ENCODE measurements at places on chromosomes 7 and 10.
A peak's percentile ranks its signal among the peaks of the same experiment; 100 is the strongest.

- DNase-seq = no peak
These were observed 10.7 kb downstream of the BRAT1 start for GRCh38 chr7:2544541-2545188.

GRCh38 chr10:12027539-12027938, 15.1 kb downstream of the UPF2 start:
- no peak for DNase-seq

- no peak for DNase-seq
These were observed 215.6 kb downstream of the DOCK4 start for GRCh38 chr7:111990643-111991042.

DNA sequence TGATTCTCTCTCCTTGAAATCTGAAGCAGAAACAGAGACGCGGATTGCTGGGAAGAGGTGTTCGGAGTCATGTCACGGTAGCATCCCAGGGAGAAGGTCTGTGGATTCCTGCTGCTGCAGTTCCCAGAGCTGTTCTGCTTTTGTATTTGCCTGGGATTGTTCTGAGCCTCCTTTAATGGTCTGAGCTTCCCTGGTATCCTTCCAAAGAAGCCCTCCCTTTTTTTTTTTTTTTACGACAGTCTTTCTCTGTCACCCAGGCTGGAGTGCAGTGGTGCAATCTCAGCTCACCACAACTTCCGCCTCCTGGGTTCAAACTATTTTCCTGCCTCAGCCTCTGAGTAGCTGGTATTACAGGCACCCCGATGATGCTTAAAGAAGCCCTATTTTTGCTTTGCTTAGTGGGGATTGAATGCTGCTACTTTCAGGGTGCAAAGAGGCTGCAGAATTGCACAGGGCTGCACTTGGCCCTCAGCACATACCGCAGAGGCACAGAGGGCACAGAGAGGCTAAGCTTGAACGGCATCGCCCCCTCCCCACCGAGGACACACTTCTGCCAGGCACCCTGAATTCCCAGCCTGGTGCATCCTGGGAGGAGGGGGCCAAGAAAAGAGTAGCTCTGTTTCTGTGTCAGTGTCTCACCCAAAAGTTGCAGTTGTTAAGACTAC, 208.6 kb upstream of the GALNT17 start:
- DNase-seq = no peak

DNA sequence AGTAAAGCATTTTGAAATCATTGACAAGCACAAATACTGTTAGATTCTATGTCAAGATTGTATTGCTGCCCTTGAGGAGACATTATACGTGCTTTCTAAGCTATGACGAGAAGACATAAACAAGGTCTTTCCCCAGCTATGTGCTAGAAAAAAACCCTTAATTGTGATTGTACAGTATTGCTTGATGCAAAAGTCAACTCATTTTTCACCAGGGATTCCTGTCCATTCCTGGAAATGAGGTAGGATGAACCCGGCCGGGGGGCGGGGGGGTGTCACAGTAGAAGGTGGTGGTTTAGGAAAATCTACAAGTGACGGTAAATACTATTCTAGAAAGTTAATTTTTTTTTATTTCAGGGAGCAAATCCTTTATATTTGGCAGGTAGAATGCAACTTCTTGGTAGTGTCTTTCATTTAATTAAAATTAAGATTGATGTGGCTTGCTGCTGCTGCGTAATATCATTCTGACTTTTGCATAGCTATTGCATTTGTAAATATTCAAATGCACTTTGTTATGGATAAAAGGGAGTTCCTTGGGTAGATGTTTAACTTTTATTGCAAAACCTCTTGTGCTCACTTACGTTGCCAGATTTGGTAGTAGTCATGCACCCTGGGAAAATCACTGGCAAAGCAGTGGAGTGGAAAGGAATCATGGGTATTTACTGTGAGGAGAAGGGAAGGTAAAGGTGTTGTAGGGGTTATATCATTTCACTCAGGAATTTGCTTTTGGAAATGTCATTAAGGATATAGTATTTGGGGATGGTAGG, 164.4 kb upstream of the PRPS1L1 start:
- no peak for DNase-seq

DNA sequence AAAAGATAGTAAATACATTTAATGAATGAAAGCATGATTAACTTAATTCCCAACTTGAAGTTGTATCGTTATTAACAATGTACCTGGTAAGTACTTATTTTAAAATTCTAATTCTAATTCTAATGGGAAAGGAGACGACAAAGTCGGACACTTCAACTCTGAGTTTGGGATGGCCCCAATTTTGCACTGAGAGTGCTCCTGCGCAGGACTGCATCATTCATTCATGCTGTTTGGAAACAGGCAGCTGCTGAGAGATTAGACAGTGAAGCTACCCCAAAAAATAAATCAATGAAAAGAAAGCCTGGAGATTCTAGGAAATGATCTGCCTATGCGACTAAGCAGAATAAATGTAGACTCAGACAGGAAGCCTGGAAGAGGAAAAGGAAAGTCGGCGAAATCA, 141.7 kb upstream of the VKORC1L1 start:
- no peak for DNase-seq

DNA sequence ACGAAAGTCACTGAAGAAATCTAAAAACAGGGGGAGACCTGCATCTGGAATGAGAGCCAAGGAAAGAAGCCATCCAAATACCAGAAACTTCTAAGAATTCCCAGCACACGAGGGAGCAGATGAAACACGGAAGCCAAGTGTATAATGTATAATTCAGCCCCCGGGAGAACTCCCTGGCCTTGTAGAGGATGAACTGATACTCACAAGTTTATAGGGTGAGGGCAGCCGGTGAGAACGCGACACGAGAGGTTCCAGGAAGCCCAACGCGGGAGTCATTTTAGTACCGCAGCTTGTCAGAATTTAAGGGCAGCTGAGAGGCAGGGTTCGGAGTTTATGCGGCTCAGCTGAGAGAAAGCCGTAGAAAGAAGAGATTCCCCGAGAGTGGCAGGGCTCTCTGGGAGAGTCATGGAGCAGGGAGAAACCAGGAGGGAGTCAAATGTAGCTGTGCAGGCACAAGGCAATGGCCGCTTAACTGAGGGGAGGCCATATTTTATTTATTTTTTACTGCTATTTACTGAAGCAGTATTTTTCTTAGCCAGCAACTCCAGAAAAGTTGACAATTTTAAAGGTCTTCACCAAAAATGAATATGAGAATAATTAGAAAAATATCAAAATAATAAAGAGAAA, 164.0 kb downstream of the NPSR1 start:
- DNase-seq = no peak

- DNase-seq = no peak
These were observed 152.7 kb upstream of the SHH start for GRCh38 chr7:155965010-155965409.

GRCh38 chr10:6014241-6014761, 37.0 kb upstream of the IL15RA start:
- DNase-seq = peak; percentile 59

- DNase-seq = no peak
These were observed 4.2 kb downstream of the VSTM2A start for GRCh38 chr7:54546081-54546985.

DNA sequence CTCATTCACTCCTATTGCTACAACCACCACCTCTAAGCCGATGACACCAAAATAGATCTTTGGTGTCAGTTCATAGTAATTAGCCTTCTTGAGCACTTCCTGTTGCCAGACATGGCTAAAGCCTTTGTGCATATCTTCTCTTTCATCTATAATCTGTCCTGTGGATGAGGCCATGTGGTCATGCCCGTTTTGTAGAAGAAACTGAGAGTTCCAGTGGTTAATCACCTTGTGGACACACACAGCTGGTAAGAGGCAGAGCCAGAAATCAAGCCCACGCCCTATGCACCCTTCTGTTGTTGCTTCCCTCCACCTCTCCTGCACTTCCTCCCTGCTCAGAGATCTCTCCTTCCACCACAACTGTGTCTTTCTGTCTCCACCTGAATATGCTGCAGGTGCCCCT, 285.1 kb upstream of the PFKP start:
- DNase-seq = no peak

- DNase-seq = no peak
These were observed 2.4 kb downstream of the TLL2 start for GRCh38 chr10:96511044-96511945.

GRCh38 chr7:98685541-98685940, 68.5 kb downstream of the NPTX2 start:
- DNase-seq = no peak

DNA sequence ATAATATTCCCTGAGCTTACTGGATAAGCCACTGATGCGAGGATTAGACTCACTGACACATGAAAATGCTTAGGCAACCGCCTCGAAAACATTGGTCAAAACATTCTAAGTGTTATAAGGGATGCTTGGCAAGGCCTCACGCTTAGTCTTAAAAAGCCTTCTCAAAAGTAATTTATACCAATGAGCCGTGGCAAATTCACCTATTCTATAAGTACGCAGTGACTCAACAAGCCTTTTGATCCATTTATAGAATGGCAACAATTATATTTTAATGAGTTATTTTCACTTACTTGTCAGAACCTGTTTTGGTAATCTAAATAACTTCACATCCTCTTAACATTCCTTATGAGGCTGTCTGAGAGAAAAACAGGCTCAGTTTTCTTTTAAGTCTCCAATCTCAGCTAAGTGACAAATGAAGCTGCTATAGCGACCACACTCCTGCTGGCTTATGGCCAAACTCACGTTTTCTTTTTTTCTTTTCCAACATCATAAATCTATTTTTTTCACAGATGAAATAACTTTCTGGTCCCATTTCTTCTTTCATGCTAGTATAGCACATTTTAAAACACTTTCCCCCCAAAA, 121.2 kb upstream of the AFAP1L2 start:
- no peak for DNase-seq

GRCh38 chr10:17257466-17258321, 29.7 kb downstream of the VIM start:
- peak; percentile 65 for DNase-seq

DNA sequence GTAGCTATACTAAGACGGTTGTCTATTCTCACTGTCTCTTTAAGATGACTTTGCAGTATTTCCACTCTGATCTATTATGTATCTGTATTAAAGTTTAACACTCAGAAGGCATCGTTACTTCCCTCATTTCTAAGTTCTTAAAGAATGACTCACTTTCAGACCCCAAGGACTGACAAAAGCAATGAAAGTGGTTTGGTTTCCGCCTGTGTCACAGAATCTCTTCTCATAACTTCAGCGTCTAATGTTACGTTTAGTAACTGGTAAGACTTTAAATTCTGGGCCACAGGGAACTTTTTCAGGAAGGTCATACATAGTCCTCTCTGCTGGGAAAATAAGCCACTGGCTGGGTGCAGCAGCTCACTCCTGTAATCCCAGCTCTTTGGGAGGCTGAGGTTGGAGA, 892.0 kb upstream of the AUTS2 start:
- DNase-seq = no peak

DNA sequence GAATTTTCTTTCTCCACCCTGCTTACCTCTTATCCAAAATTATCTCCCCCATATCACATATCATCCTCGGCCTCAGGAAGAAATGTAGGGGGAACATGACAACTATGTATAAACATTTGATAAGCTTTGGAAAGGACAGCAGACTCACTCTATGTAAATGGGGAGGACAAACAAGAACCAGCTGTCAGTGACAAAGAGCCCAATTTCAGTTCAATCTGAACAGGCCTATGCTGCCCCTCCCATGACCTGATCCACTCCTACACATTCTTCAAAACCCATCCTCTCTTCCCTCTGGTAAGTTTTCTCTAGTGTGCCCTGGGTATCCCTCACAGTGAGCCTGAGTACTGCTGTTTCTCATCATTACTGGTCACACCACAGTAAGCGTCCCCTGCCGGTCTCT, 20.8 kb downstream of the FZD9 start:
- no peak for DNase-seq

- no peak for DNase-seq
These were observed 18.0 kb upstream of the TBL2 start for GRCh38 chr7:73596191-73597065.

DNA sequence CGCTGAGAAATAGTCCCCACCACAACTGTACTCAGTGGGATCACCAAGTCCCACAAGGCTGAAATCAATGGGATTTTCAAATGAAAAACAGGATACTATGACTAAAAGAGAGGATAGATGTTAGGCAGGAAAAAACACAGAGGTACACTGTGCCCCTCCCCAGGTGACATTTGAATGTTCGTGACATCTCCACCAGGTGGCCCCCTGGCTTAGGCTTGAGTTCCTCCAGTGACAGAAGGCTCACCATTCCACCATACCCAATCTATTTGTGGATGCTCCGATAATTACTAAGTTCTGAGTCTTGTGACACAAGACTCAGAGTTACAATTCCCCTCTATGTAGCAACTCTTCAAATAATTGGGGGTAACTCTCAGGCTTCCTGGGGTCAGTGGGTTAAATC, 77.5 kb upstream of the KCNMA1 start:
- DNase-seq = no peak

DNA sequence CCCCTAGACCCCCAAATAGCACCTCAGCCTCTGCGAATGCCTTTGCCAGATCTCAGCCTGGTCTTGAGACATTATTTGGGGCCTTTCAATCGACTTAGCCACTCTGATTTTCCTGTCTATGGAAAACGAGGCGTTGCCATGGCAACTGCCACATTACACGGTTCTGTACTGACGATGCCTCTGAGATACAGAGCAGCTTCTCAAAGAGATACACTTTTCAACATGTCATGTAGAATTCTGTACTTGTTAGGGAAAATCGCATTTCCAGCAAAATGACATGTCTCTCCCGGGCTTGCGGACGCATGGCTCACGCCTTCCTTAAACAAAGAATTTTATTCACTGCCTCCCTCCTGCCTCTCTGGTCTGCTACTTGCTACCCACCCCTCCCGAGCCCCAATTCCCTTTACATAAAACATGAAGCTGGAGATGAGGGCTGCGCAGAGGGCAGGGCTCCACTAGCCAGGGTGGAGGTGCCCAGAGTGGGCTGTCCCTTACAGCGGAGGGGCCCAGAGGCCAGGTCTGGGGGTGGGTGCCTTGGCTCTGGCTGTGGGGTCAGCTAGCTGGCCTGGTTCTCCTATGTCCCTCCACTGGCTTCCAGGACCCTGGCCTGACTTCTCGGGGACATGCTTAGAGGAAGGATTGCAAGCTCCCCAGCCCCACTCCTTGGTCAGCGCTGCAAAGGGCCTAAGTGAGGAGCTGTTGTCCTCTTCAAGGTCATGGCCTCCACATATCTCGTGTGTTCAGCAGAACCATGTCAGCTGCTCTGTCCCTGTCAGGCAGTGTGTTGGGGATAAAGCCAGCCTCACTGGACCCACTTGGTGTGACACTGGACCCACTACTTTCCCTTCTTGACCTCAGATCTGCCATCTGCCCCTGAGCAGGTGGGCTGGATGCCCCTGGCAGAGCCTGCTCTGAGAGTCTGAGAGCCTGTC, 342.5 kb downstream of the RPS24 start:
- DNase-seq = no peak

GRCh38 chr10:13761490-13762091, 174.8 kb downstream of the PRPF18 start:
- DNase-seq = no peak
